ENCODE measurements at places on chromosomes 5 and 9.

- DNase-seq: no peak
Observed at GRCh38 chr5:163407034-163407655, 30.2 kb upstream of the CCNG1 start.

- DNase-seq: peak; percentile 8
Observed at GRCh38 chr9:135743021-135743420, 41.0 kb downstream of the KCNT1 start.

DNA sequence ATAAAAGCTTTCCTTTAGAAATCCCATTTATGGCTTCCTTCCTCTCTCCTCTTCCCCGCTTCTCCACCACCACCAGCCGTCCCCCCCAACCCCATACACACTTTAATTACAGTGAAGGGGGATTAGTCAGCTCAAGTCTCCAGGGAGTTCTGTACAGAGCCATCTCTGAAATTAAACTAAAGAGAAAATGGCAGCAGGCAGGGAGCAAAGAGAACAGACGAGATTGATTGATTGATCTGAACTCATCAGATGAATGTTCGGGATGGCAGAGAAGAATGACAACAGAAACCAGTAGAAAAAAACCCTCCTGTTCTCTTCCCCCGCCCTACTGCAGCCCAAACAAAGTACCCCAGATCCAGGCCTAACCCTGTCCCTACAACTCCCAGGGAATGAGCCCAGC is 241.7 kb upstream of the PANK3 start:
- no peak for DNase-seq

- DNase-seq: no peak
Observed at GRCh38 chr9:93318480-93318879, 133.0 kb upstream of the FAM120A start.

- no peak for DNase-seq
Observed at GRCh38 chr9:83208065-83208850, 145.3 kb upstream of the RASEF start.

GRCh38 chr9:110252509-110253139 is 3.7 kb downstream of the TXN start:
- no peak for DNase-seq

DNA sequence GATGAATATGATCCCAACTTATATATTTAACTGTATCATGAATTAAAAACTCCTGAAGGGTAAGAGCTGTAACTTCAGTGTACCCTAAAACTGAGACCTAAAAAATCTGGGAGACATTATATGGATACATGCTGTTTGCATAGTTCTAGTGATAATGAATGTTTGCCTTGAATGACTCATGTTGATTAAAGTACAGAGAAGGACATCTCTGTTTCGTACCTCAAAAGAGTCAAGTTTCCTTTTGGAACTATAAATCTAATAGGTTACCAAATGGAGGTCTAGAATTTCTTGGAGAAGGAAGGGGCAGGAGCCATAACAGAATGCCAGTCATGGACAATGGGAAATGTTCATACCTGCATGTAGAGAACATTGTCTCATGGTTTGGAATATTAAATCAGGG is 168.1 kb downstream of the SNCAIP start:
- DNase-seq: no peak

DNA sequence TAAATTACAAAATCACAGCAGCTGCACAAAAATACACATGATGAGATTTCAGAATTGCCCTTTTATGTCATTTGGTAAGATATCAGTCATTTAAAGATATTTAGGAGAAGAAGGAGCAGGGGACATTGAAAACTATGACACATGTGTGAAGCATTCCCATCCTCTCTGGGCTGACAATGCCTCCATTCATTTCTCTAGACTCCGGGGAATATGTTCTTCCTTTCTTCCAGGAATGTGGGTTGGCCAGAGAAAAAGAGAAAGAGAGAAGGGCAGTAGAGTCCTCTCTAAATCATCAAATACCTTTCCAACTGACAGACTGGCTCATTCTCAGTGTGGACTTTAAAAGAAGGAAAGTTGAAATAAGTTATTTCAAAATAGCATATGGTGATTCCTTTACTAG is 205.6 kb upstream of the ADAMTSL1 start:
- DNase-seq: no peak

DNA sequence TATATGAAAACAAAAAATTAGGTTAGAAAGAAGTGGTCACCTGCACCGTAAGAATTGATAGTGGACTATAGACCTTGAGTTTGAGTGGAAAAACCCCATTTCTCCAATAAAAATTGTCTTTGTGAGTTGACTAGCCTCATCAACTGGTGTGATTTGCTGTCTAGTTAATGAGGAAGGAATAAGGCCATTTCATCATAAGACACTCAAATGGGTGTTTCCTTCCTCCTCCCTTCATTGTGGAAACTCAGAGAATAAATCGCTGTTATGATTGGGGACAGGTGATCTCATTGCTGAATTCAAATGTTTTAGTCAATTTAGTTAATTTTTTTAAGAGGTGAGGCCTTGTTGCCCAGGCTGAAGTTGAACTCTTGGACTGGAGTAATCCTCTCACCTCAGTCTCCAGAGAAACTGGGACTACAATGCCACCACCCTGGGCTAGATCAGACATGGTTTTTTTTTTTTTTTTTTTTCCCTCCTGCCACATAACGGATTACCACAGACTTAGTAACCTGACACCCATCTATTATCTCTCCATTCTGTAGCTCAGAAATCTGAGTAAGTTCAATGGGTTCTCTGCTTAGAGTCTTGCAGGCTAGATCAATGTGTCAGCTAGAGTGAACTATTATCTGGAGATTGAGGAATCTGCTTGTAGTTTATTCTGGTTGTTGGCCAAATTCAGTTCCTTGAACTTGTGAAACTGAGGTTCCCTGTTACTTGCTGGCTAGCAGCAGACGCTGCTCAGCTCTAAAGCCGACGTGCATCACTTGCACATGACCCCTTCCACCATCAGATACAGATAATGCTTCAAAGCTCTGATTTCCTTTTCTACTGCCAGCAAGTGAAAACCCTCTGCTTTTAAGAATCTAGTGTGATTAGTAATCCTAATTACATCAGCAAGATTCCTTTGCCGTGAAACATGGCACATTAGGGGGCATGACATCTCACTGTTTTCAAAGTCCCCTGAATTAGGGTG is 663.8 kb upstream of the CDH9 start:
- DNase-seq: no peak

DNA sequence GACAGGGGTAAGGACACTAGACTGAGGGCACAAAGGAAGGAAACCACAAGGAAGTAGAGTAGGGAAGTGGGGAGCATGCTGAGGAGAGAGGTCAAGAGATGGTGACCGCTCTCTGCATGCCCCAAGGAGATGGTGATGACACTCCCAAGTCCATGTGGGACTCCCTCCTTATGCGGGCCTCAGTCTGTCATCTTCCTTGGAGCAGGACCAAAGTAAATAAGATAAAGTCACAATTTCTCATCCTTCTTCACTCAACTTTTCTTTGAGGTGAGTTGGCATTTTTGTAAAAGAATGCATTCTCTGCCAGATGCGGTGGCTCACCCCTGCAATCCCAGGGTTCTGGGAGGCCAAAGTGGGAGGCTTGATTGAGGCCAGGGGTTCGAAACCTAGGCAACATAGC is 256.7 kb downstream of the DOCK8 start:
- DNase-seq: no peak

DNA sequence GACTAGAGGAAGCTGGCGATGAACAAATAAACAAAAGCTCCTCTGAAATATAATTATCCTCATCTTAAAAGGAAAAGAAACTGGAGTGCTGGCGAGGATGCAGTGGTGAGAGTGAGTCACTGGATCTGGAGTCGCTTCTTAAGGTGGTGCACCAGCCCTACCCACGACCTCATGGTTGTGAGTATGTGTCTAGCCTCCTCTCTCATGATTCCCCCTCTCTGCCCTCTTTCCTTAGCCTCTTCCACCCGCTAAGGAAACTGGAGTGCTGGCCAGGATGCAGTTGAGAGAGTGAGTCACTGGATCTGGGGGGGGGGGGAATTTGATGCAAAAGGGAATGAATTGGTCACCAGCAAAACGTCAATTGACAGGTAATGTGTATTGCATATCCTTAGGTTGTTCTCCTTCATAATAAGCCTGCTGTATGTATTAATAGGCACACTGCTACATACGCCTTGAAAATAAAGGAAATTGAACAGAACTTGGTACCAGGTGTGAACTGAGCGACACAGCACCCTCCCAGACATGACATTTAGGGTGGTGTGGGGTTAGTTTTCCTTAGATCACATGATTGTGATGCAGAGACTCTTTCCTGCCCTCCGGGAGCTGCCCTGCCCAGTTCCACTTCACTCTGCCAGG is 36.3 kb upstream of the EBF1 start:
- DNase-seq: no peak

DNA sequence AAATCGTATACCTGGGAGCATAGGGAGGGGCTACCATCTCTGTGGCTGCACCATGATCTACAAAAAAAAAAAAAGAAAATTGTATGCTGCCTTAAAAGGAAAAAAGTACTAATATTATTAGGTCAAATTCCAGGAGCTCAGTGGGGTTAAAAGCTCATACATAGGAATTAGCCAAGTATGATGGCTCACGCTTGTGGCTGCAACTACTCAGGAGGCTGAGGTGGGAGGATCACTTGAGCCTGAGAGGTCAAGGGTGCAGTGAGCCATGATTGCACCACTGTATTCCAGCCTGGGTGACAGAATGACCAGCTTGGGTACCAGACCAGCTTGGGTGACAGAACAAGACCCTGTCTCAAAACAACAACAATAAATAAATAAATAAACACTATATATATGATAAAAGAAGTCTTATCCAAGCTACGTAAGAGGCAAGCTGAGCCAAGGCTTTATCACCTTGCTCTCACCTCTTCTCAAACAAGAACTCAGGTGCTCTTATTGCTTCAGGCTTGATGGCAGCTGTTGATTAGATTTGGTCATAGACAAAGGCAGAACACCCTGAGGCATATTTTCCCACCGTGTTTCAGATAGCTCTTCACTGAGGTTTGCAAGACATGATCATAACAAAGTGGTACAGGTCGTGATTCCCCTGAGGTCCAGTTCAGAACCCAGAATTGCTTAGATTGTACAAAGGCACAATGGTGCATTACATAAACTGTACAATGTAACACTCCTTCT is 3.3 kb upstream of the FBXW11 start:
- no peak for DNase-seq

GRCh38 chr5:43161244-43161643 is 30.8 kb upstream of the NIM1K start:
- no peak for DNase-seq

- DNase-seq: no peak
Observed at GRCh38 chr5:52896534-52897237, 92.5 kb upstream of the ITGA2 start.

DNA sequence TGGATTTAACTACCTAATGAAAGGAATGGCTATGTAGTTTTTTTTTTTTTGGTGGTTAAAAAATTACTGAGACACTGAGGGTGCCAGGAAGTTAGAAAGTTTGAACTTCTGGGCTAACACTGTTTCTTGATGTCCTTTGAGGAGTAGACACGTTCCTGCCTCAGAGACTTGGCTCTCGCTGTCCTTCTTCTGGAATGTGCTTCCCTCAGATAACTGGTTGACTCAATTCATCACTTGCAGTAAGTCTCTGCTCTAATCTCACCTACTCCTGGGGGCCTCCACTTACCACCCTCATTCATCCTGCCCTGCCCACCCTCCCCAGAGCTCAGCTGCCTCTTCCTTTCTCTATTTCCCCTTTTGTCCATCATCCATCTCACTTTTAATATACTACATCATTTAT is 167.0 kb downstream of the YTHDC2 start:
- DNase-seq: no peak

- no peak for DNase-seq
Observed at GRCh38 chr9:98009936-98010335, 26.8 kb downstream of the ANP32B start.

DNA sequence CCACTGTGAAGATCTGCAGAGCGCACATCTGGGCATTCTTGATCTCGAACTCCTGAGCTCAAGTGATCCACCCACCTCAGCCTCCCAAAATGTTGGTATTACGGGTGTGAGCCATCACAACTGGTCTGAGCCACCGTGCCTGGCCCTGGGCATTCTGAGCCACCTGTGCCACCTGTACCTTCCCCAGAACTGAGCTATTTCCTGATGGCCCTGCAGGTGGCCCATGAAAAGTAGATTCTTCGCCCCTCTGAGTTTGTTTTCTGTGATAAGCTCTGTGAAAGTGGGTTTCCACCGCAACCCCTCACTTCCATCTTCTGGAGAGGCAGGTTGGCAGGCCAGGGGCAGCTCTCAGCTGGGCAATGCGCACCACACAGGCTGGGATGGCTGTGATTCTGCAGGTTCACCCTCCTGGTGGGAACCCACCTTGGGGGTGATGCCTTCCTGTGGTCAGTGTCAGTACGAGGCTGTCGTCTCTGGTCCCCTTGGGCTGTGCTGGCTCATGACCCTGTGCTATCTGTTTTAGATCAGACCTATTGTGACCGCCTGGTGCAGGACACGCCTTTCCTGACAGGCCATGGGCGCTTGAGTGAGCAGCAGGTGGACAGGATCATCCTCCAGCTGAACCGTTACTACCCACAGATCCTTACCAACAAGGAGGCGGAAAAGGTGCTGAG is 11.3 kb downstream of the CARD19 start:
- DNase-seq: no peak

DNA sequence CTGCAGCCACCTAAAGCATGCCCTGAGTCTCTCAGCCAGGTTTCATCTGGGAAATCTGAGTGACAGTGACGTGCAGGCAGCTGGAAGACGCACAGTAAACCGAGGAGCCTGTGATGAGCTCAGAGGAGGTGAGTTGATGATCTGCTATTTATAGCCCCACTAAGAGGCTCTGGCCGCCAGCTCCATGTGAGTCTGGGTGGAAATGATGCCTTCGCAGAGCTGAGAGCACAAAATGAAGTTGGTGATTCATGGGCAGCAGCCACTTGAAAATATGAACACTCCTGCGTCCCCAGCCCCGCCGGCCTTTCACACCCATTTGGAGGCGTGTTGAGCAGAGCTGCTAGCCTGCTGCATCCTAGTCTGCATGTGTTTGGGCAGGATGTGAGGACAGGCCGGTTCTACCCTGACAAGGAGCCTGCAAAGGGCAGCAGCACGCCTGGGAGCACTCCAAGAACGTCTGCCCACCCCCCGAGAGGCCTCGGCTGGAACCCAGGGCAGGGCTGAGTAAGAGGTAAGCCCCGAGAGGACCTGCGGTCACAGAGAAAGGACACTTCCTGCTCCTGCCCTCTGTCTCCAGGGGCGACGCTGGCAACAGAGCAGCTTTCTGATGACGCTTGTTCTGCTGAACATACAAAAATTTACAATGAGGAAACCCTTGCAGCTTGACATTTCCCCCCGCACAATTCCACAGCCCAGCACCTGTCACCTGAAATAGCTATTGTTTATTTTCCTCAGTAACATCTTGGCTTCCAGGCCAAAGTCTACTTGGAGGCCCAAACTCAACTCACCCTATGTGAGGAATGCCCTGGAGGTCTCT is 25.1 kb upstream of the CDKN2AIPNL start:
- peak; percentile 67 for DNase-seq

GRCh38 chr9:114818178-114818577 is 12.3 kb upstream of the TNFSF15 start:
- no peak for DNase-seq

Data from cerebellar cortex (tissue), 1 donor.